ENCODE measurements at places on chromosomes 2 and 18. TPM values are rescaled to one million over a fixed set of nuclear protein-coding genes. Genes with fewer than 3 reads are reported as not detected.

GRCh38 chr2:65430603-65431420, 1.6 kb downstream of the SPRED2 start:
- peak overlapping the region; percentile 87 for H3K27ac ChIP-seq
- DNase-seq, result peak; percentile 53
- peak overlapping the region; percentile 82 for H3K4me3 ChIP-seq
- no peaks in the 10 kb centered on the region for H3K27me3 ChIP-seq
- peaks cover 2% of the 10 kb centered on the region for H3K4me1 ChIP-seq

DNA sequence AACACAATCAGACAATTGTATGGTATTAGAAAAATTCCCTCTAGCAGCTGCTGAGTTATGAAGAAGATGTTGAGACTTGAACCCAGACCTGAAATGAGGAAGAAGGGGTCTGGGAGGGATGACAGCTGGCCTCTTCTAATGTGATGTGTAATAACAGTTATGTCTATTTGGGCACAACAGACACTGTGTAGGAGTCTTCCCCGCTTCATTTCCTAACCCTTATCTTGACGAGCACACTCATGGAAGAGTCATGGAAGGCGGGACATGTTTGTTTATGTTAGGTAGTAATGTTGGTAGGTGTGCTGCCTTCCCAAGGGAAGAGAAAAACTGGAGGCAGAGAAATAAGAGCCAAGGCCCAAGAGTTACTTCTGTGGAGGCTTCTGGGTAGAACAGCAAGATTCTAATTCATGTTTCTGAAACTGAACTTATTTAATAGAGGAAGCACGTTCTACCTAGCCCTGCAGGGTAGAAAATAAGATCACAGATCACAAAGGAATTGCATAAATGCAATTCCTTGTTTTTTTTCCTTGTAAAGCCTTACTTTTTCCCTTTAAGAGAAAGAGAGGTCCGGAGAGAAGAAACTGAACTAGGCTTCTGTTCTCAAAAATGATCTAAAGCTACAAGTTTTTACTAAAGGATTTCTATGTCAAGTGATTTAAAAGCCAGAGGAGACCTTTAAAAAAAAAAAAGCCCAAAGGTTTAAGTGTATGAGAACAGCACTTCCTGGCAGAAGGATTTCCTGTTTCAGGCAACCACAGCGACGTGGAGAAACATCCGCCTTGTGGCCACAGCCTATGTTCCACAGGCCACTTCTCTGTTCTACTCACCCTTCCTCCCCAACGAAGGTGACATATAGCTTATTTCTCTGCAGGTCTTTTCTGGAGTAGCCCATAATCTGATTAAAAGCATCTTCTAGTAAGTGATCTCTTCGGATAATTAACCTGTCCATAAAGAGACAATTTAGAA, 68.5 kb upstream of the STK17B start:
- DNase-seq, result peak; percentile 86
- no peak overlapping the region for H3K27ac ChIP-seq
- no peaks in the 10 kb centered on the region for H3K36me3 ChIP-seq
- H3K27me3 ChIP-seq, result no peaks in the 10 kb centered on the region
- H3K4me3 ChIP-seq, result no peak overlapping the region

GRCh38 chr2:35973737-35974132, 381.8 kb upstream of the CRIM1 start:
- no peaks in the 10 kb centered on the region for H3K36me3 ChIP-seq
- no peak for DNase-seq
- no peaks in the 10 kb centered on the region for H3K4me1 ChIP-seq
- H3K27ac ChIP-seq, result no peak overlapping the region
- no peaks in the 10 kb centered on the region for H3K27me3 ChIP-seq

- no peaks in the 10 kb centered on the region for H3K4me1 ChIP-seq
- no peak overlapping the region for H3K4me3 ChIP-seq
- no peak for DNase-seq
- no peak overlapping the region for H3K27ac ChIP-seq
Measured at GRCh38 chr18:63131959-63132818, 187.4 kb downstream of the BCL2 start.

GRCh38 chr2:100105678-100106054, 36.7 kb downstream of the AFF3 start:
- H3K27ac ChIP-seq, result no peak overlapping the region
- no peak overlapping the region for H3K4me3 ChIP-seq
- DNase-seq, result peak; percentile 14
- peaks cover 26% of the 10 kb centered on the region for H3K27me3 ChIP-seq
- H3K4me1 ChIP-seq, result no peaks in the 10 kb centered on the region
- no peaks in the 10 kb centered on the region for H3K36me3 ChIP-seq

DNA sequence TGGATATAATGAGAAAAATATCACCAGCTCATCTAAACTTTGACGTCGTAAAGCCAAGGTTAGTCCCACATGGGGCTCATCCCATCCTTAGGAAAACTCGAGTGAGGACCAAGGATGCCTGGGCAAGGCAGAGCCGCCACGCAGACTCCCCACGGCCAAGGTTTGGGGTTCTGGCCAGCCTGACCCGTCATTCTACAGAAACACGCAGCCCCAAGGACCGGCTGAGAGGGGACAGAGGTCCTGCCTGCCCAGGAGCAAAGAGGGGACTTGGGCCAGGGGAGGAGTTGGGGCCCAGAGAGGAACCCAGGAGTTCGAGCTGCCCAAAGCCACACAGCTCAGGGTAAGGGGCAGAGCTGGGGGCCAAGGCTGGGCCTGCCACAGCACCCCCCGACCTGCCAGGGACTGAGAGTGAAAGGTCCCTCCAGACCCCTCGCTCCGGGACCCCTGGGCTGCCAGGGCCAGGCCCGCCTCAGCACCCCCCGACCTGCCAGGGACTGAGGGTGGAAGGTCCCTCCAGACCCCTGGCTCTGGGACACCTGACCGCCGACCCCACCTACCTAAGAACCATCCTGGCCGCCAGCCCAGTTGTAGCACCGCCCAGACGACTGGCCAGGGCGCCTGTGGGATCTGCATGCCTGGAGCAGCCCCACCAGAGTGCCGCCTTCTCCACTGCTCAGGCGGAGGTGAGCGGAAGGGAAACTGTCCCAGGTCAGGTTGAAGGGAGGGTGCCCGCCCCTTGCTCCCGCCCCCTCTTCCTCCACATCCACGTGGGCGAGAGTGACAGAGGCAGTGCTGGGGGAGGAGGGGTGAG, at the start of gene PDCD1:
PDCD1 (minus strand) TSS at position 689 of the 811 bp plus-strand sequence; CDS start at position 633, 56 bp downstream.
- H3K4me3 ChIP-seq, result peak within 1 kb of the TSS; percentile 7
- no peak for DNase-seq
- no peak within 1 kb of the TSS for H3K27ac ChIP-seq
- no peaks in the 10 kb centered on the region for H3K36me3 ChIP-seq

DNA sequence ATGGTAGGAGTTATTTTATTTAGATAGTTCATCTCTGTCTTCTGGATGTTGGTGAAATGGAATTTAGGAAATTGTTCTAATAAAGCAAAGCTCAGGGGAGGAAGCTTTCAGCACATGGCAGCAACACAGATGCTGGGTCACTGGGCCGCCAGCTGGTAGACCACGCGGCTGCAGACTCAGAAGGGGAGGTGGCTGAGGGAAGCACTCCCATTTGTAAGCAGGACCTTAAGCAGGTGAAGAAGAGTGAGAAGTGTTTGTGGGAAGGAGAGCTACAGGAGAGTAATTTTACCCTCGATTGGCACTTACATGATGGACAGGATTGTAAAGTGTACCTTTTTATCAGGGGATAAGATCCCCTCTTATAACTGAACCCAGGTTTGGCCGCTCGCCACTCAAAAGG, 24.4 kb downstream of the NMS start:
- no peaks in the 10 kb centered on the region for H3K36me3 ChIP-seq
- H3K4me3 ChIP-seq, result no peak overlapping the region
- H3K27ac ChIP-seq, result no peak overlapping the region

GRCh38 chr2:178827111-178827510, 19.9 kb upstream of the TTN start:
- no peak for DNase-seq
- no peaks in the 10 kb centered on the region for H3K36me3 ChIP-seq
- H3K4me3 ChIP-seq, result no peak overlapping the region
- no peak overlapping the region for H3K27ac ChIP-seq
- no peaks in the 10 kb centered on the region for H3K27me3 ChIP-seq

- DNase-seq, result peak; percentile 32
- H3K27me3 ChIP-seq, result no peaks in the 10 kb centered on the region
- H3K27ac ChIP-seq, result no peak overlapping the region
Measured at GRCh38 chr18:60873708-60874107, 459.5 kb upstream of the CDH20 start.

DNA sequence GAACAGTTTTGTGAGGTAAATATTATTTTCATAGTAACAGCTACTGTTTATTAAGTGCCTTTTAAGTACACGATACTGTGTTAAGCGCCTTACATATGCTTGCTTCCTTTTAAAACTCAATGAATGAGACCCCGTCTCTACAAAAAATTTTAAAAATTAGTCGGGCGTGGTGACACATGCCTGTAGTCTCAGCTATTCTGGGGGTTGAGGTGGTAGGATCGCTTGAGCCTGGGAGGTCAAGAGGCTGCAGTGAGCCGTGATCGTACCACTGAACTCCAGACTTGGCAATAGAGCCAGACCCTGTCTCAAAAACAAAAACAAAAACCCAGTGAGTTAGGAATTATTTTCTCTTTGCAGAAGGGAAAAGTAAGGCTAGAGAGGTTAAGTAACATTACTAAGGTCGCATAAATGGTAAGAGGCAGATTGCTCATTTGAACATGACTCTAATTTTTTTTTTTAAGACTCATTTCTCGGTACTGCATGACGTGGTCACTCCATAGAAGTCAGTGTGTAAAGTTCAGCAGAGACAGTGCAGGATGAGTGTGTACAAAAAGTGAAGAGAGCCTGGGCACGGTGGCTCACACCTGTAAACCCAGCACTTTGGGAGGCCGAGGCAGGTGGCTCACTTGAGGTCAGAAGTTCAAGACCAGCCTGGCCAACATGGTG, 1.1 kb downstream of the METAP1D start:
- H3K4me3 ChIP-seq, result peak overlapping the region; percentile 72
- H3K27me3 ChIP-seq, result no peaks in the 10 kb centered on the region
- H3K27ac ChIP-seq, result peak overlapping the region; percentile 74
- DNase-seq, result no peak
- peaks cover 7% of the 10 kb centered on the region for H3K4me1 ChIP-seq
- no peaks in the 10 kb centered on the region for H3K36me3 ChIP-seq

Gene KATNAL2
- total RNA-seq, result 4.6 TPM

Gene UGT1A10
- not detected for total RNA-seq

Gene EEF1B2
- 439 TPM for total RNA-seq

Gene LRATD1
- total RNA-seq, result 0.51 TPM

Gene IL18R1
- total RNA-seq, result 5.4 TPM

Gene CCL20
- total RNA-seq, result not detected
